ENCODE measurements at places on chromosomes 1 and 21.
A peak's percentile ranks its signal among the peaks of the same experiment; 100 is the strongest.

GRCh38 chr1:37867784-37868183 lies 8.4 kb upstream of the MTF1 start:
- DNase-seq: no peak

- peak; percentile 79 for DNase-seq
Measured at GRCh38 chr1:20322825-20323612, 32.3 kb downstream of the VWA5B1 start.

DNA sequence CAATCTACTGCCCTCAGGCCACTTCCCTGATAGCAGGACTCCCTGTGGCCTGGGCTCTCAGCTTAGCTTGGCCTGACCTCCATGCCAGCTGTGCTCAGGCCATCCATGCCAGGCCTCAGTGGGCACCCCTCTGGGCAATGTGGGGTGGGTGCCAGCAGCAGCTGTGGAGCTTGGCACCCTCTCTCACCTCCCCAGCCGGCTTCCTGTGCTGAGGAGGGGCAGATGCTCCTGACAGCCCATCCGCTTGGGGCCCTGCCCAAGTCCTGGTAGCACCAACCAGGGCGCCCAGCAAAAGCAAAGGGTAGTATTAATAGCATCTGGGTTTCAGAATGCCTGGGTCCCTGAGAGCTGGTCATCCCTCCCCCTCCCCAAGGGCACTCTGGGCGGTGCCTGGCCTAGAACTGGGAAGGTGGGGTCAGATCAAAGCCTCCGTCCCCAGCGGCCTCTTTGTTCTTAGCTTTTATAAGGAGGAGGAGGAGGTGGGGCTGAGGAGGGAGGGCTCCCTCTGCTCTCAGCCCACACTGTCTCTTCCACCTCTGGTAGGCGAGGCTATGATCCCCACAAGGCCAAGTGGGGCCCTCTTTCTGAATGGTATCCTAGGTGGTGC lies 6.1 kb downstream of the EFNA4 start:
- DNase-seq: no peak

GRCh38 chr1:204453141-204453772 lies 41.3 kb downstream of the PIK3C2B start:
- DNase-seq: peak; percentile 92

DNA sequence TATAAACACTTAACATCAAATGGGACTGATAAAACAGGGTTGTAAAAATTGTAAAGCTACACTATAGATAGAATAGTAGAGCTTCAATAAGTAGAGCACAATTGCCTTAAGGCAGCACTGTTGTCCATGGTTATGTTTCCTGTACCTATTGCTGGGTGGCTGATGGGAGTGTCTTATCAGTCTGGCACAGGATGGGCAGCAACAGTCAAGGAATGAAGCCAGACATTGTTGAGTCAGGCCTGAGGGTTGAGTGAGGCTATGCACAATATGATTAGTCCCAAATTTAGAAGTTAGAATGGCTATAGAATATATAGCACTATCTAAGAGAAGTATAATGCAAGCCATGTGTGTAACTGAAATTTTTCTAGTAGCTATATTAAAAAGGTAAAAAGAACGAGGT lies 25.0 kb upstream of the CD1D start:
- DNase-seq: no peak

DNA sequence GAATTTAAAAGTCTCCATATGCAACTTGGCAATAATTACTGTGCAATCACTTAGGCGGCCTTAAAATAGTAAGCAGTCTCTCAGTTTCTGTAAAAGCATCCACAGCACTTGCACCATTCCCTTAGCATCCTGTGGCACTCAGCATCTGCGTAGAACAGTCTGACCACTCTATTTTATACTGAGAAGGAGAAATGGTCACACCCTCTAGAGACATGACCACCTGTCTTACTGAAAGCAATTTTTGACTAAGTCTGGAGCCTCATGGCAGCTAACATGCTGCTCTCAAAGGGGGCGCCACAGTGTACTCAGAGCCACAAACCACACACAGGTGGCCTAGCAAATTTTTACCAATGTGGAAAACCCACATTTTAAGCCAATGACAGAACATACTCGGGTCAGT lies 62.0 kb downstream of the KCNK1 start:
- DNase-seq: no peak

GRCh38 chr1:45003741-45004140 lies 7.4 kb downstream of the HECTD3 start:
- peak; percentile 58 for DNase-seq

GRCh38 chr1:107142666-107143065 lies 1.8 kb downstream of the NTNG1 start:
- no peak for DNase-seq

DNA sequence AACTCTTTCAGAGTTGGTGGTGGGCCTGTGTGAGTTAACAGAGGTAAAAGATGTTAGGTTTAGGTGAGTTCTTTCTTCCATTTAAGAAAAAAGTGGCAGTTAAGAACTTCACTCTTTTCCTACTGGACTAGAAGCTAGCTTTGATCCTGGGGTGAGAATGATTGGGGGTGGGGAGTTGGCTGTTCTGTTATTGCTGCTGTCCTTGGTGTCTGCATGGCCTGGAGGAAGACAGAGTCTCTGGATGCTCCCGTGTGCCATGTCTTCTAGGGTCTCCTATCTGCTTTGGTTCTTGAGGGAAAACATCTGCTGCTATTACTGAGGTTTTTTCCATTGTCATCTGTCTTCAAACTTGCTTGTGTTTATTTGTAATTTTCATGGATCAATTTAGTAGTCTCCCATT lies 275.7 kb downstream of the HLX start:
- no peak for DNase-seq

DNA sequence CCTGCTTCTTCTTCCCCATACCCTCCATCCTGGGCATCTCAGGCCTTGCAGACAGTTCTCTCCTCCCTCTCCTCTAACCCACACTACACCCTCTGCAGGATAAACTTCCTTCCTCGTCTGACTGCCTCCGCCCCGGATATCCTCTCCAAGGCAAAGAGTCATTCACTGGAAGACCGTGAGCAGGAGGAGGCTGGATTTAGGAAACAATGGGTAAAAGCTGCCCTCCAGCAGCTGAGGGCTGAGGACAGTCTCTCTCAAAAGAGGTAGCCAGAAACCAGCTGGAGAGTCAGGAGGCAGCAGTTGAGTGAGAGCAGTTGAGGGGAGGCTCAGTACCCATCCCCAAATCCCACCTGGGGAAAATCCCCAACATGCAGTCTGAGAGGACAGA lies 1.4 kb downstream of the CSRP1 start:
- DNase-seq: no peak

- no peak for DNase-seq
Measured at GRCh38 chr21:28822486-28823335, 170.0 kb downstream of the LTN1 start.

GRCh38 chr1:203733009-203733863 lies 31.7 kb upstream of the LAX1 start:
- DNase-seq: no peak

- no peak for DNase-seq
Measured at GRCh38 chr1:216430744-216431143, 7.5 kb upstream of the USH2A start.

DNA sequence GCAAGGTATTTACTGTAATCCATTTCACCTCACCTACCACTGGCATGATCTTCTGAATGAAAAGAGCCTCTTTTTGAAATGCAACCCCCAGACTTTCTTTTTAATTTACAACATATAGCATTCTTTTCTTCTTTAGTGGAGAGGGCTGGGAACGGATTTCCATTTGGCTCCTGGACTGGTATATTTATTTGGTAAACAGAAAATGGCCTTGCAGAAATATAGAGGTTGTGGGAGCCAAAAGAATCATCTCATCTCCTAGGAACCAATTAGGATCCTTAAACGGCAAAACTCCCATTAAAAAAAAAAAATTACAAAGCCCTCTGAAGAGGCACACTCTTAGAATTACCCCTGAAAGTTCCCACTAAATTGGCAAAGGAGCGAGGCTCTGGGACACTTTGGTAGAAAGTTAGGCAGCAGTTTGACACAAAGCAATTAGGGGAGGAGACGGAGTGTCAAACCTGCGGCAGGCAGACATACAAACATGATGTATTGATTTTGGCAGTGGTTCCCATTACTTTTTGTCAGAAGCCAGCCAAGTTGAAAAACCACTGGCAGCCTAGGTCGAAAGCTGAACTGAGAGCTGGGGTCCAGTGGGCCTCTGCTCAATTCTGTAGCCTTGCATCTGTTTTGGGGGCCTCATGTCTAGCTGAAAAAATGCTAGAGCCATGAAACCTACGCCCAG lies 135.1 kb upstream of the MAGI3 start:
- no peak for DNase-seq

DNA sequence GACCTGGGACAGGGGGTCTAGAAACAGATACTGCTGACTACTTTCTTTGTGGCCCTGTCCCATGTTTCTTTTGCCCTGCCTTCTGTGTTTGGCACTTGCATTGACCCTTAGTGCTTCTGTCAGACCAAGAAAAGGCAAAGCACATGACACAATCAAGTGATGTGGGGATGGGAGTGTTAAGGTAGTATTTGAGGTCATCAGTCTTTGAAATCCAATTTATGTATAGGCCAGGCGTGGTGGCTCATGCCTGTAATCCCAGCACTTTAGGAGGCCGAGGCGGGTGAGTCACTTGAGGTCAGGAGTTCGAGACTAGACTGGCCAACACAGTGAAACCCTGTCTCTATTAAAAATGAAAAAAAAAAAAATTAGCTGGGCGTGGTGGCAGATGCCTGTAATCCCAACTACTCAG lies 26.0 kb downstream of the SERBP1 start:
- DNase-seq: no peak

DNA sequence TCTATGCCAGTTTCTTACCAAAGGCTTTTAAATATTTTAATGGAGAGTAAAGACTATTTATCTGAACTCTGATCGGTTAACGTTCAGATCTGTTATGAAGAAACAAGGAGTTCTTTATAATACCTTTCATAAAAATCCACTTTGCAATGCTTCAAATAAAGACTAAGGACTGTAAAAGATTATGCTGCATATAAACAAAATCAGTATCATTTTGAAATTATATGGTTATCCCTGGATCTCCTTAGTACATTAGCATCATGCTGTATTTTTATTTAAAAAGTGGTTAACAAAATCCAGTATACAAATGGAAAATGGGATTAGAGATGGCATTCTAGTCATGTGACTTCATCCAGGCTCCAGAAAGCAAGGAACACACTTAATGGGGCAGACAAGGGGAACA lies 386.8 kb downstream of the LMO4 start:
- DNase-seq: no peak

DNA sequence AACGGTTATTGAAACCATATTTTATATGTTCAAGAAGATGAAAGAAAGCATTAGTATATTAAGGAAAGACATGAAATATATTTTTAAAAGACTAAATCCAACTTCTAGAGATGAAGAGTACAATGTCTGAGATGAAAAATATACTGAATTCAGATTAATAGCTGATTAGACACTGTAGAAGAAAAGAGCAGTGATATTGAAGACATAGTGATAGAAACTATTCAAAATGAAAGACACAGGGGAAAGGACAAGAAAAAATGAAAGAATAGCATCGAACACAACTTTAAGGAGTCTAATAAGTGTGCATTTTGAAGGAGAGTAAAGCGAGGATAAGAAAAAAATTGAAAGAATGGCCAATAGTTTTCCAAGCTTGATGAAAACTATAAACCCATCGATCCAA lies 11.2 kb upstream of the IFNAR1 start:
- DNase-seq: no peak

DNA sequence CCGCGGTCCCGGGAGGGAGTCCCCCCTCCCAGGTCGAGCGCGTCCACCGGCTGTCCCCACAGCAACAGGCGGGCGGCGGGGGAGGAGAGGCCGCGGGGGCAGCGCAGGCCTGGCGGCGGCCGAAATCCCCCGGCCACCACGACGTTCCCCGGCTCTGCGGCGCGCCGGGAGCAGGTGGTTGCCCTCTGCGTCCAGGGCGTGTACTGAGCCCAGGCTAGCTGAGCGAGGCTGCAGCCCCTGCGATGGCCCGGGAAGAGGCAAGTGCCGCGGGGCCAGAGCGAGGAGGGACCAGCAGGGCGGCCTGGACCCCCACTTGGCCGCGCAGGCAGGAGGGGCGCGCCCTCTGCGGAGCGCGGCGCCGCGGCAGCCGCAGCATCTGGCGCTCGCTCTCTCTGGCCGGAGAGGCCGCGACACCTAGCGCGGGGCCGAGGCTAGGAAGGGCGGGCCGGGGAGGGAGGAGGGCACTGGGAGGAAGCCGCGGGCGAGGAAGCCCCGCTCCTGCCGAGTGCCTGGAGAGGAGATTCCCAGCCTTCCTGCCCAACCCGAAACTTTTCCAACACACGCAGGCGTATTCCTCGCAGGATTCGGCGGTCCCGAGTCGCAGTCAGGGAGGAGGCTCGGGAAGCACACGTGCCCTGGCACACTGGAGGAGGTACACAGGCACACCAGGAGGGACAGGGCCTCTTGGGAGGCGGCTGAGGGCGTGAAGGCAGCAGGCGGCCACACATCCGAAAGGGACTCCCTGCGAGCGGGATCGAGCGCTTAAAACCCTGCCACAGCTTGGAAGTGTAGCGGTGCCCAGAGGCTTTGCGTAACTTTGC lies 4.9 kb upstream of the PROX1 start:
- no peak for DNase-seq

GRCh38 chr1:53108646-53109580 lies 33.5 kb downstream of the SLC1A7 start:
- no peak for DNase-seq

GRCh38 chr1:154629061-154629674 lies 21.2 kb upstream of the ADAR start:
- DNase-seq: no peak

DNA sequence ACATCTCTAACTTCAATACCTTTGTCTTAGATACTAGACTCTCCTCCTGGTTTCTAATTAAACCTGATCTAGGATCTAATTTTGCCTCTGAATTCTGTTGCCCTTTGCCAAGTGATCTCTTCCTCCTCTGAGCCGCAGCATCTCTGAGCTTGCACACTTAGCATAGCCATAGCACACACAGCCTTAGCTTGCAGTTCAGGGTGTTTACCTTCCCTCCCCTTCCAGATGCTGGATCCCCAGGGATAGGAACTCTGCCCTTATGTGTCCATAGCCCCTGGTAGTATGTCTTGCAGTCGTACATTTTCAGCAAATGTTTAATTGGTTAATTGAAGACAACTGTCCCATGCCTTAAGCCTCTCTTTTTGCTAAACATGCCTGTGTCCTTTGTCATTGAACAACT lies 30.3 kb downstream of the SELL start:
- no peak for DNase-seq

GRCh38 chr1:100703716-100704115 lies 15.8 kb upstream of the VCAM1 start:
- DNase-seq: no peak

- no peak for DNase-seq
Measured at GRCh38 chr1:60765204-60765603, 317.2 kb upstream of the NFIA start.

GRCh38 chr1:6807782-6808181 lies 22.5 kb downstream of the CAMTA1 start:
- no peak for DNase-seq

DNA sequence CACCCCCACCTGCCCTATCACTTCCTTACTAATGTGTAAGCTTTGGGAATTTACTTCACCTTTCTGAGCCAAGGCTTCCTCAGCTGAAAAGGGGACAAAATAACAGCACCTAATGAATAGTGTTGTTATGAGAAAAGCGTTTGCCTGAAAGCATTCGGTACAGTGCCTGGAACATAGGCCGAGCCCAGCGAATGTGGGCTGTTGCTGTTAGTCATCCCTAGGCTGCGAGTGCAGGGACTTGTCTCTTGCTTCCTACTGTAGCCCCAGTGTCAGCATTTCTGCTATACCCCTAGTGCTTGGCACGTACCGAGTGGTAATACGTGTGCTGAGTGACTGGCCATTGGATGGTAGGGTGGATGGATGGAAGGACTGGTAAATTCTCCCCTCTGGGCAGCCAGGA lies 16.7 kb upstream of the KPNA6 start:
- no peak for DNase-seq

Measured in activated effector memory CD4-positive, alpha-beta T cell treated with anti-CD3 and anti-CD28 coated beads, Interleukin-2, amount 50 U/mL, for 16 hours (primary cell).